ENCODE measurements at places on chromosomes 7 and 10.

DNA sequence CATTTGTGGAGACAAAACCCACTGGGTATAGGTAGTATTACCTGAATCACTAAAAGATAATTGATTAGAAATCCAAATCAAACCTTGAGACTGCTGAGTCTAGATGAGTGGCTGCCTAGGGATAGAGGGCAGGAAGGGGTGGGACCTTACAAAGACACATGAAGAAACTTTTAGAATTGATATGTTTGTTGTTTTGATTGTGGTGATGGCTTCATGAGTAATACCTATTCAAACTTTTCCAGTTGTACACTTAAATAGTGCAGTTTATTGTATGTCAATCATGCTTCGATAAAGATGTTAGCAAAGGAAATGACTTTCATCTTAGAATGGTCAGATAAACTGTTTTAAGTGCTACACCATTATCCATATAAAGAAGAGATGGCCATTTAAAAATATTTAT lies 188.7 kb upstream of the KAT6B start:
- no peak for DNase-seq

DNA sequence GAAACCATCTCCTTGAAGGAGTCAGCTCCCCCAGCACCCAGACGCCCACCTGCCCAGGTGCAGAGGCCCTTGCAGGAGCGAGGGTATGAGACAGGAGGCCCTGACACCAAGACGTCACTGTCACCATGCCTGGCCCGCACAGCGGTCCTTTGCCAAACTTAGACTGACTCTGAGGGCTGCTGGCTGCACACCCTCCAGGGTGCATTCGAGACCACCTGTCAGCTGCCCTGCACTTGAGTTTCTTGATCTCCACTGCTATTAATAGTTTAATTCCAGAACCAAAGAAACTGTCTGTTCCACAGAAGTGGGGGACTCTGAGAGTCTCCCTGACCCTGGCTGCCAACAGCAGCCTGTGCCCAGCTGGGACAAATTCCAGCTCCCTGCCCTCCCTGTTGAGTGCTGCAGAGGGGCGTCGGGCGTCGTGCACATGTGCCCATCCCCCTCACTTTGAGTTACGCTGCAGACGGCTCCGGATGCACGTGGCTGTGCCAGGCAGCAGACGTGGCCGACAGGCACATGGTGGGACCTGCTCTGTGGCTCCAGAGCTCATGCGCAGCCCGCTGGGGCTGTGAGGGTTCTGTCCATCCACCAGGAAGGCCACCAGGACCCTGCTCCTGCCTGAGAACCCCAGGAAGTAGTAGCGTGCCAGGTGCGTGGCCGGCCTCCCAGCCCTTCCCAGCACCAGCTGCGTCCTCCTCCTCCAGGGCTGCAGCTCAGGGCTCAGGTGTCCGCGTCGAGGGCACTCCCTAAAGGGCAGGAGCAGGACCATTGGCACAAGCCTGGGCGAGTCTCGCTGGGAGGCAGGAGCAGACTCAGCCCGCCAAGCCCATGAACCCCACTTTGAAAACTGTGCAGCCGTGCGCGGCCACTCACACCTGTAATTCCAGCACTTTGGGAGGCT lies 24.8 kb downstream of the ELFN1 start:
- no peak for DNase-seq

DNA sequence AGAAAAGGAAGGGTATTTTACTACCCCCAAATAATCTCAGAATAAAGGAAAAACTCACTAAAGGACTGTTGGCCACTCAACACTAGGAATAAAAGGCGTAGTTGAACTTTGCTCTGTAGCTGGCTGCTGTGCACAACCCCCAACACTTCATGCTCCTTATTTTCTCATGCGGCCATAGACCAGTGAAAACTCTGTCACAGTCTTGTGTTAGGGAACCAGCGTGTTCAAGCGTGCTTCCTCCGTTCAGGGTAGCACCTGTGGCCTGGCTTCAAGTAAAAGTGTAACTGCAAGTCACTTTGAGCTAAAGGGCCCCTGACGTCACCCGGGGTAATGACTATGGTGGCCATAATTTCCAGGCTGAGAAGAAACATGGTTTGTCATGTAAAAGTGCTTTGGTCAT lies 27.0 kb downstream of the BLNK start:
- no peak for DNase-seq

GRCh38 chr10:1571587-1572237 lies 165.6 kb downstream of the ADARB2 start:
- no peak for DNase-seq

- peak; percentile 17 for DNase-seq
These were observed 989 bp downstream of the SRPK2 start for GRCh38 chr7:105387508-105388355.

DNA sequence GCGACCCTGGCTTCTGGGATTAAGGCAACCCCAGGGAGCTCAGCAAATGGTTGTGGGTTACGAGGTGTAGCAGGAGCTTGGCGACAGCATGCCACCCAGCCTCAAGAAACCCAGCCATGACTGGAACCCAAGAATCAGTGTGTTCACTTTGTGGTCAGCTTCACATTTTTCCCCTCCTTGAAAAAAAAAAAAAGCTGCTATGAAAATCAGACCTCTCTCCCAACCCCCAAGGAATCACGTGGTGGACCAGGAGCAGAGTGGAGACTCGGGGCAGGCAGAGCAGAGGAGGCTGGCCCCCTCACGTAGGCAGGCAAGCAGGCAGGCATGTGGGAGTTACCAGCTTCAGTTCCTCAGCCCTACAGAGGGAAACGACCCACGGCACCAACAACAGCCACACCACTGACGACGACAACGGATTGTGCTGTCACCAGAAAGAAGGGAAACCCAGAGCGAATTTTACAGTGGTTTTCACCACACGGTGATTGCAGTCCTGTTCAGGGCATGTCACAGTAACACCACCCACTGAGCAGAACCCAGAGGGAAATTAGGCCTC lies 203.4 kb downstream of the SLC25A13 start:
- DNase-seq = no peak

- DNase-seq = no peak
These were observed 21.3 kb upstream of the ZNF467 start for GRCh38 chr7:149794661-149795060.

DNA sequence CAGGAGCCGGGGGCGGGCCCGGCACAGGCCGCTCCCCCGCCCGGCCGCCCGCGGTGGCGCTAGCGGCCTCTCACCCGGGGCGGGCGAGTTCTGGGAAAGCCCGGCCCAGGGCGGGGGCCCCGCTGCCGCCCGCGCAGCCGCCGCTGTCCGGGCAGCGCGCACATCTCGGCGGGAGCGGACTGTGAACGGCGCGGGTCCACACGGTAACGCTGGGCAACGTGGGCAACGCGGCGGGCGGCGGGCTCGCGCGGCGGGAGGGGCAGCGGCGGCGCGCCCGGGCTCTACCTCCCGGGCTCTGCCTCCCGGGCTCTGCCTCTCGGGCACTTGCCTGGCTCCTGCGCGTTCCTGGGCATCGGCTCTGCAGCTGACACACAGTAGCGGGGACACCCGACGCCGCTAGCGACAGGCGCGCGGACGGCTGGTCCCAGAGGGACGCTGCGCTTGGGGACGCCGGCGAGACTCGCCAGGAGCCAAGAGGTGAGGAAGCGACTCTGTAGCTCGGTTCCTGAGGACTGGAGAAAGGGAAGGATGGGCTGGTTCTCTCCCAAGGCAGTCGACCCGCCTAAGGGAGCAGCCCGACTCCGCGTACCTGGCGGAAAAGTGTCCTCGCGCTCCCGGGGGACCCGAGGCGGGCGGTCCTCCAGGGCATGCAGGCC lies at the start of gene PLCE1:
Gene PLCE1, plus strand, starts transcription at position 150 of the 656 bp plus-strand sequence. CDS start 37,116 bp downstream, outside the sequence.
- peak; percentile 29 for DNase-seq

DNA sequence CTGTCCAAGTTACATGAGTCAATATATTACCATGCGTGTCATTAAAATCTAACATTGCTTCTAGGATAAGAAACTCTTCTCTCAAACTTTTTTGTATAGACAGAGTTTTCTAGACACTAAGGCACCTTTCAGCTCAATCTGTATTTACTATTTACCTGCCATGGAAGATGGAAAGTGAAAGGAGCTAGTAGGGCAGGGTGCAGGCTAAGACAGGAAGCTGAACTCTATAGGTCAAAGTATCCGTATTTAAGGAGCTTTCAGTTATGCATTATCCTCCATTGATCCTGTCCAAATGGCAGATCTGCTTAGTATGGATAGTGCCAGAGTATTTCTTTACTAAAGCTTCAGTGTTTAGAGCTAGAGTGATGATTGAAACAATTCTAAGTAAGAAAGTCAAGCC lies 612.8 kb downstream of the IPMK start:
- no peak for DNase-seq

- DNase-seq = no peak
These were observed 55.8 kb downstream of the PIK3AP1 start for GRCh38 chr10:96664563-96664962.

- peak; percentile 47 for DNase-seq
These were observed 83.9 kb downstream of the CHN2 start for GRCh38 chr7:29278337-29279069.

All from NCI-H1694 treated with DMSO at 0.1 percent for 48 hours (cell line).